Cardiac atrium fibroblast (primary cell): ENCODE measurements at places on chromosomes 3 and 15. TPM values are rescaled to one million over a fixed set of nuclear protein-coding genes. Genes with fewer than 3 reads are reported as not detected.

The ZNF774 gene
- total RNA-seq = 0.32 TPM in 1 of 2 replicates, not detected in the other

The SH3GL3 gene
- 0.32 TPM in 1 of 2 replicates, not detected in the other for total RNA-seq

The MCF2L2 gene
- 0.16 and 0.18 TPM in 2 replicates for total RNA-seq

The CD47 gene
- total RNA-seq = 58.1 and 67.7 TPM in 2 replicates

The AMOTL2 gene
- 163 and 193 TPM in 2 replicates for total RNA-seq
